ENCODE measurements at places on chromosomes 3 and 15.

DNA sequence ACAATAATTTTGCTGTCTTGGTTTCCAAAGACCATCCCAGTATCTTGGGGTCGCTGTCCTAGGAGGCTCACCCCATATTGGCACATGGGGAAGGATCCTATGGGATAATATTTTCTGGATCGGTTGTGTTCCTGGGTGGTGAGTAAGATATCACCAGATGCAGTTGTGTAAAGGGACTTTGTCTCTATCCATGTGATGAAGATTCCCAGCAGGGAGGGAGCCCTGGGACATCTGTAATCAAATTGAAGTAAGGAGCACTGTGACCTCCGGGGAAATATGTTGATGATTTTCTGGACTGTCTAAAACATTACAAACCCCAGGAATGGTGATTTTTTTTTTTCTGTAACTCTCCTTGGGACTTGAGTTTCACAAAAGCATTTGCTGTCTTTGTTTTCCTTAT lies 36.2 kb upstream of the LRTM1 start:
- DNase-seq: no peak

DNA sequence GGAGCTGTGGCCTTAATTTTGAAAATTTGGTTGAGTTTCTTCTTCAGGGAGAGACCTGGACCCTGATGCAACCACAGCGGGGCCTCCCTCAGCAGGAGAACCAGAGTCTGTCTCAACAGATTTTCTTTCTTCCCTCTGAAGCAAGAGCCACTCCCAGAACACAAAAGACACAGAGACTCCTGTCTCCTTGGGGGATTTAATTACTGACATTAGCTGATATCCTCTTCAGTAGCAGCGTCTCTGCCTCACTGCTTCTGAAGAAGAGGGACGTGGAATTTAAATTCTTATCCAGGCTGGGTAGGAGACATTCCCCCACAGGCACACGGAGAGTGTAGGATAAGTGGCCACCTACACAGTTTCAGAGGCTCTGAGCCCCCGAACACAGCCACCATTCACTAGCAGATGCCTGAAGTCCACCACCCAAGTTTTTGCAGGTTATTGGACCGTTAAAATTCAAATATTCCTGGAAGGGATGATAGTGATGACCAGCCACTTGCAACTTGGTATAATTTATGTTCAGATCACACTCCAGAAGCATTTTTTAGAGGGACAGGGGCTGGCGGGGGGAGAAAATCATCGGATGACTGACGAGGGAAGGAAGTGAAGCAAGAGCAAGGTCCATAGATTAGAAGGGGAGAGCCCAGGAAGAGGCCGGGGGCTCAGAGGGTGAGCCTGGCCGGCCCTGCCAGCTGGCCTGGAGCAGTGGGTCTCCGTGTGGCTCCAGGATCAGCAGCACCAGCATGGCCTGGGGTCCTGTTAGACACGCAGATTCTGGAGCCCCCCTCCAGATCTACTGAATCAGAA lies 109.7 kb downstream of the BDH1 start:
- no peak for DNase-seq

DNA sequence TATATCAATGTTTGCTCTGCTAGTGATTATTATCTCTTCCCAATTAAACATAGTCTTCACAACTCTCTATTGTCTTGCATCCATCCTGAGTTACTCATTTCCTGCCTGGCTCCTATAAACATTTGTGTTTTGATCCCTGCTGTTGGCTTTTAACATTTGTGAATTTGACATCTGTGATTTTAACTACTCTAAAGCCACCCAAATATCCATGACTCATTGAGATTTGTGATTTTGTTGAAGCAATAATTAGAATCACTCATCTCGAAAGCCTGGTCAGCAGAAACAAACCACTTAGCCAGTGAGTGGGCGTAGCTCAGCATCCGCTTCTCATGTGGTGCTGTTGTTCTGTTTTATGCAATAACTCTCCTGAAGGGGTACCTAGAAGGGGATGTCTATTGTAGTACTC lies 174.3 kb upstream of the ZBTB20 start:
- DNase-seq: no peak

GRCh38 chr15:40782609-40783227 lies 12.9 kb downstream of the C15orf62 start:
- peak; percentile 88 for DNase-seq

- peak; percentile 24 for DNase-seq
Observed at GRCh38 chr3:185070491-185071286, 82.2 kb downstream of the C3orf70 start.

- DNase-seq: no peak
Observed at GRCh38 chr3:66270288-66270687, 49.5 kb downstream of the SLC25A26 start.

GRCh38 chr15:98785807-98786621 lies 137.7 kb downstream of the IGF1R start:
- no peak for DNase-seq

GRCh38 chr3:152760024-152760563 lies 74.8 kb upstream of the P2RY1 start:
- DNase-seq: no peak

GRCh38 chr3:146148468-146148931 lies 12.5 kb downstream of the PLOD2 start:
- no peak for DNase-seq

GRCh38 chr3:101602731-101603130 lies 28.8 kb downstream of the PCNP start:
- no peak for DNase-seq

DNA sequence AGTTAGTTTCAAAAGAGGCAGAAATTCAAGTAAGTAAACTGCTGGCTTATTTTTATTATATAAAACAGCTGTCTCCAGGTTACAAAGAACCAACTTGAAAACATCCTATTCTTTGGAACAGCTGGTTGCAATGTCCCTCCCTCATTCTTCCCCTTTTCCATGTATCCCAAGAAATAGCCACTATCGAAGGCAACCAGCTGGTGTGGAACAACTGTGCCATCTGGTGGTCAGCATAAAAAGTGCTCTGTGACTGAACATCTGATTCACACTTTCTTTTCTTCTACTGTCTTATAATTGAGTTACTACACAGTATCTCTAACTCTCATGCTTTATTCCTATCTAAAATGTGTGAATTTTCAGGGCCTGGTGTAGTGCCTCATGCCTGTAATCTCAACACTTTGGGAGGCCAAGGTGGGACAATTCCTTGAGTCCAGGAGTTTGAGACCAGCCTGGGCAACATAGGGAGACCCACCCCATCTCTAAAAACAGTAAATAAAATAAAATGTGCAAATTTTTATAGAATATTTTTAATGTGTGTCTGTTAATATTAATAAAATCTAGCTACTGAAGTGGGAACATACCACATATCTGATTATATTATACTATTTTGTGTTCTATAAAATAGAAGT lies 9.6 kb downstream of the OSBPL11 start:
- DNase-seq: peak; percentile 73

GRCh38 chr3:4672725-4673275 lies 179.7 kb downstream of the ITPR1 start:
- no peak for DNase-seq

- DNase-seq: no peak
Observed at GRCh38 chr15:81339321-81339720, 15.4 kb upstream of the STARD5 start.

- DNase-seq: no peak
Observed at GRCh38 chr15:45231132-45231531, 20.9 kb upstream of the SLC28A2 start.

DNA sequence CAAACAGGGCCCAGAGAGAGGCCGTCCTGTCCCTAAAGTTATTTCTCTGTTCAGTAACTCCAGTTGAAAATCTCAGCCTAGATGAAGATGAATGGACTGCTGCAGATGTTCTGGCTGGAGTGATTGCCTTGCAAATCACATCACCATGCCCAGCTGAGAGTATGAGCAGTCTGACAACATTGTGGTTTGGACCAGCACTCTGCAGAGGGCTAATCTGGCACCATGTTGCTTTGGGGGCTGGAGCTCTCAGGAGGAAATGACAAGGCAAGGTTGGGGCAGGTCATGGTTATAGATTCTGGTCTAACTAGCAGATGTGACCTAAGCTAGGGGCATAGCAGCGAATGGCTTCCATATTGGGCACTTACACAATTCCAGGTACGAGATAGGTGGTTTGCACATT lies 314.2 kb downstream of the CLSTN2 start:
- DNase-seq: no peak

GRCh38 chr15:78455749-78456148 lies 17.7 kb downstream of the IREB2 start:
- DNase-seq: no peak

- DNase-seq: peak; percentile 49
Observed at GRCh38 chr3:122364490-122364889, 18.5 kb downstream of the MIX23 start.

- no peak for DNase-seq
Observed at GRCh38 chr3:19527746-19528145, 379.4 kb downstream of the KCNH8 start.

DNA sequence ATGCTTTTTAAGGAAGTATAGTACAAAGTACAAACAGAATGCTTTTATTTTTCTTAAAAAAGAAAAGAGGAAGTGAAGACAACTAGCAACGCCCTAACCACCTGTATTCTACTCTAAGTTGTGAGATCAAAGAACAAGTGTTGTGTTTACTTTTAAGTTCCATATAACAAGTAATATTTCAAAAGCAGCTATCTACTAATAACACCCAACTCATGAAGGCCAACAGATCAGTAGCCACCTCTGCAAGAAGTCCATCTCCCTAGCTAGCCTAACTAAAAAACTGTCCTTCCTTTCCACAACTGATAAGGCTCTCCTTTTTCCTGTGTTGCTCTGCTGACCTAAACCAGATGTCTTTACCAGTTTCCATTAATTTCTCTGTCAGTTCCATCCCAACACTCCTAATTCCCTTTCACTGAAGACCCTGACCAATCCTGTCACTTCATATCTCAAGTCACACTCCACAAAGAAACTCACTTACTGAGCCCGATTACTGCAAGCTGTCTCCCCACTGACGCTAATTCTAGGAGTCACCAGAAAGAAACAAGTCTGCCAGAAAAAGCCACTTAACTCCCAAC lies 26.9 kb downstream of the PHC3 start:
- DNase-seq: no peak

- no peak for DNase-seq
Observed at GRCh38 chr3:13424865-13425617, 4.9 kb upstream of the NUP210 start.

DNA sequence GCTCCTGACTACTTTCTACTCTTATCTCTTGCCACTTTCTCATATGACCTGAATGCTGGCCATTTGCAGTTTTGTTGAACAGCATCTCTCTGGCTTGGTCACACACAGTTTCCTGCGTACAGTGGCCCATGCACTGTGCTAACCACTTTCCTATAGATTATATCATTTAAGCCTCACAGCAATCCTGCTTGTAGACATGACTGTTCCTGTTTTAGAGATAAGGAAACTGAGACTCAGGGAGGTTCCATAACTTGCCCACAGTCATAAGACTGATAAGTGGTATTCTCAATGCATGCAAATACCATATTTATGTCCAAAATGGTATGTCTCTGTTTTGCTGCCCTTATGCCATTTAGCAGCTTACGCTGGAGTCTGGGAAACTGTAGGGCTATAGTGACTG lies 229.5 kb downstream of the NR1D2 start:
- no peak for DNase-seq

- DNase-seq: no peak
Observed at GRCh38 chr3:177710506-177710905, 513.2 kb upstream of the TBL1XR1 start.

DNA sequence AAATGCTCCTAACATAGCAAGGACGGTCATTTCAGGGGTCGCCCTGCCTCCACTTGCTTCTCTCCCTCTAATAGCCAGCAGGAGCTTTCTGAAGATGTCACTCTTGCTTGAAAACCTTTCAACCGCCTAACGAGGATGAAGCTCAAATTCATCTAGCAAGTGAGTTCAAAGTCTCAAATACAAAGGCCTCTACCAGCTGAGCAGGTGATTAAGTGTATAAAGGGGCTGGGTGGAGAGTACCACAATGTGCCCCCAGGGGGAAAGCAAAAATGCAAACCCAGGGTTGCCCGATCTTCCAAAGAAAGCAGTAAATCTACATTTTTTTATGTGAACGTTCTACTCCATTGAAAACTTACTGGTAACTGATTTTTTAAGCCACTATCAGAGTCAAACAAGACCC lies 50.4 kb upstream of the GRIP2 start:
- DNase-seq: no peak

DNA sequence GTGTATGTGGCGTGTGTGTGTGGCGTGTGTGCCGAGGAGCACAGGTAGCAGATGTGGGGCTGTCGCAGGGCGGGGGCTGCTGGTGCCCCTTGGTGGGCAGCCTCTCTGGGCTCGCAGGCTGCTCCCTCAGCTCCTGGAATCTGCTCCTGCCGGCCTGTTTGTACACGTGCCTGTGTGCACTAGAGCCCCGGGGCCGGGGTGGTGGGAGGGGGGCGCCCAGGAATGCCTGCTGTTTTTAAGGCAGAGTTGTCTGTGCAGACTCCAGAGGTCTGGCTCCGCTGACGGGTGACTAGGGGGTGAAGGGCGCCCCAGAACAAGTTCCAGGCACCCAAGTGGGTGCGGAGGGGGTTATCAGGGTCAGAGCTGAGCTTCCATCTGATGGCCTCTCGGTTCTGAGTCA lies 112.2 kb downstream of the FBLN2 start:
- DNase-seq: no peak

GRCh38 chr15:30929064-30929669 lies 25.5 kb downstream of the FAN1 start:
- DNase-seq: no peak

DNA sequence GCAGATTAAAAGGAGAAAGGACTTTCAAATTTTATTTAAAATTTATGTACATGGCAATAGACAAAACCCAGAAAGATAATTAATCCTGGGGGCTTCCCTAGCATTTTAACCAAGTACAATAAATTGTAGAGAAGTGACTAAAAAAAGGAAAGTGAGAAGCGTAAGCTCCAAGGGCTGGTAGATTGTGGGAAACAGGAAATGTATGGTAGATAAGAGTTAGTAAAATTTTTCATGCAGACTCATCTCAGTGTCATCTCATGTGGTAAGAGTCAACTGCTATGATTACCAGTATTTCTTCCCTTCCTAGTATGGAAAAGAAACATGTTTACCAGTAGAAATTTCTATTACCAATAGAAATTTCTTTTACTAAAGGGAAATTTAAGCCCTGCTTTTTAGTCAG lies 464.3 kb upstream of the AGTR1 start:
- peak; percentile 18 for DNase-seq

DNA sequence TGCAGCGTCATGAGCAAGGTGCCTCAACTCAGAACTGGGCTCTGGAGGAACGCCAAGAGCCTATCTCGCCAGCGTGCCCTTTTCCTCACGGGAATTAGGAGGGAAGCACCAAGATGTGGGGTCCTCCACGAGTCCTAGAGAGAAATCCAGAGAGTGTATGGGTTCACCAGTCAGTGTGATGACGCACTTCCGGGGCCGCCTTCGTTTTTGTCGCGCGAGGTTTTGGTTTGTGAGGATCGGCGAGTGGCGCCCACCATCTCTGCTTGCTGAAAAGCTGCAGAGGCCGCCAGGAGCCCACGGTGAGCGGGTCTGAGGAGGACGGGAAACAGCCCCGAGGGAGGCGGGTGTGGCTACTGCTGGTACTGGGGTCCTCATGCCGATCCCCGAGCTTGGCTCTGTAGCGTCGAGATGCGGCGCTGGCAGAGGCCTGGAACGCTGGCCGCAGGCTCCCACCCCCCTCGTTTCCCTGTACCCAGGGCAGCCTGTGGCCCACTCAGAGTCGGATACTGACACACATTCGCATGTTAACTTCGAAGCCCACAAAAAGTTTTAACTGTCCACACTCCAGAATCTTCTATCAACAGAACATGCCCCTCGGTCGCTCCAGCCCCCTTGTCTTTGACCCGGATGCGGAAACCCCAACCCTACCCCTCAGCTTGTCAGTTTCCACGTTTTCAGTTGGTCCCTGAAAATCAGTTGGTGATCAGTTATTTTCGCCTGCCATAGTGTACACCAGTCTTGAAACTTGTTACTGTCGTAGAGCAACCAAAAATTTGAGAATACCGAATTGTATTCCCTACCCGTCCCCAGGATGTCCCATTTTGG lies 30.4 kb downstream of the ZNF662 start:
- DNase-seq: peak; percentile 46
